ENCODE measurements at places on chromosomes 13 and 19.

GRCh38 chr19:1624458-1624857 lies 19.2 kb upstream of the UQCR11 start:
- peak; percentile 84 for DNase-seq

- DNase-seq, result no peak
These were observed 64.4 kb upstream of the NPAS1 start for GRCh38 chr19:46954993-46955812.

DNA sequence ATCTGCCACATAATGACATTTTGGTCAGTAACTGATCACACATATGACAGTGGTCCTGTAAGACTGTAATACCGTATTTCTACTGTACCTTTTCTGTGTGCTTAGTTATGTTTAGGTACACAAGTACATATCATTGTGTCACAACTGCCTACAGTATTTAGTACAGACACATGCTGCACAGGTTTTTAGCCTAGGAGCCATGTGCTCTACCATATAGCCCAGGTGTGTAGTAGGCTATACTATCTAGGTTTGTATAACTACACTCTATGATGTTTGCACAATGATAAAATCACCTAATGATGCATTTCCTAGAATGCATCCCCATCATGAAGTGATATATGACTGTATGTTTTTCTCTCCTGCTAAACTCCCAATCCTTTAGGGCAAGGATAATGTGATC lies 61.2 kb upstream of the MIR17HG start:
- DNase-seq, result no peak

GRCh38 chr13:69423844-69424243 lies 683.8 kb upstream of the ATXN8OS start:
- peak; percentile 77 for DNase-seq

DNA sequence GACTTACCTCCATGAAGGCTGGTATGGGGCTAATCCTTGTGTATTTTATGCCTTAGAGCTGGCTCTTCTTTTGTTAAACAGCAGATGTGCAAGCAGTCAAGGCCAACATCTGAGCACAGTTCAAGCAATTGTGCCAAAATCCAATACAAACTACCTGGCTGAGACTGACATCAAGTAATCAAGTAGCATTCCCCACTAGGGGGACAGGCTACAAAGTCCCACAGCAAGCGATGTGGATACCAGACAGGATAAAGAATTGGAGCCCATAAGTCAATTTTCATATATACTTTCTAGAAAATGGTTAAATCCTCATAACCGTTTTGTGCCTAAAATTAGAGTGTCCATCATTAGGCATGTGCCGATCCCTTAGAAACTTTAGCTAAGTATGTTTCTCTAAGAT lies 675.8 kb downstream of the DIAPH3 start:
- peak; percentile 26 for DNase-seq

DNA sequence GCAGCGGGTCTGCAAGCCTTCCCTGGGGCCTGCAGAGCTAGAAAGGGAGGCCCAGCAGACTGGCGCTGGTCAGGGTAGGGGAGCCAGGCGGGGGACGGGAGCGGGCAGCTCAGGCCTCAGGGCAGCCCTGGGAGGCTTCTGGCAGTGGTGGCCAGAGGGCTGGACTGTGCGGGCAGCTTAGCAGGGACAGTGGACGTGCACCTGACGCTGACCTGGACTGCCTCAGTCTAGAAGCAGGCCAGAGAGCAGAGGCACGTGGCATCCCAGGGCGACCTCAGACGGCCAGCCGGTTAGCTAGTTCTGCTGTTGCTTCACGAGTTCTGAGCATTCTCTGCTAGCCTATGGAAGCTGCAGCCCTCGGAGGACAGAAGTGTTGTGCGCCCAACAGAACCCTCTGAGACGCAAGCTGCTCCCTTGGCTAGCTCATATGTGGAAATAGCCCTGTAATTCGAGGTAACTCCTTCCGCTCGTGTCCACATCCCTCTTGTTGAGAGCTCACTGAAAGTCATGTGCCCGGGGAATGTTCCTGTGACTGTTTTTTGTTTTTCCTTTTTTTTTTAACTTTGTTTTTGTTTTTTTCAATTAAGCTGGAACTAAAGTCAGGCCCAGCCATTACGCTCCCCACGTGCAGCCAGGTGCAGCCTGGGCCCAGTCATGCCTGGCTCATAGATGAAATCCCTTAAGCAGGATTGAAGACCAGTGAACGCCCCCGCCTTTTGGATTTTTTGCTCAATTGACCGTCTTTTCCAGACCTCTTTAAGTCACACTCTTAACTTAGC lies 1.9 kb upstream of the FAM174C start:
- no peak for DNase-seq

GRCh38 chr13:52896827-52897659 lies 48.6 kb upstream of the PCDH8 start:
- peak; percentile 72 for DNase-seq

DNA sequence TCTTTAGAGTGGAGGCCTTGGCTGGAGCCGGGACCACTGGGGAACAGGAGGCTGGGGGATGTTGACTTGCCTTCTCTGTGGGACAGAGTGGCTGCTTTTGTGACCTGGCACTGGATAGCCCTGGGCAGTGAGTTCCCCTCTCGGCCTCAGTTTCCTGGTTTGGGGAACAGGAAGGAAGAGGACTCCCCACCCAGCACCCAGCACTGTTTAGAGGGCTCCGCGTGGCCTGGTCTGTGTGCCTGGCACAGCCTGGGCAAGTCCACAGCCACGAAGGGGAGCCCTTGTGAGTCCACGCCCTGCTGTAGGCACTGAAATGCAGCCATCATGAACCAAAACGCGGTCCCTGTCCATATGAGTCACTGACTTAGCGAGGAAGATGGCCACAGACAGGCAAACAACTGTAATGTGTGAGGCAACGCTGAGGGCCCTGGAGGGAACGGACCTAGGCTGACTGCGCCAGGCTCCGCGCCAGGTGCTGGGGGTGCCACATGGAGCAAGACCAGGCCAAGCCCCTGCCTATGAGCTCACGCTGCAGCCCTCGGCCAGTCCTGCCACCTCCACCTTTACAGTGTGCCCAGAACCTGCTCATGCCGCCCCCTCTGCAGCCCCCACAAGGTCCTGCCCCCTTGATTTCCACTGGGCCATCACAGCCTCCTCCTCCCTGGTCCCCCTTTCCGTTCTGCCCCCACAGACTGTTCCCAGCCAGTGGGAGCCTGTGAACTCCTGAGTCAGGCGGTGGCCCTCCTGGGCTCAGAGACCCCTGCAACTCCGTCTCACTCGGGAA lies 35.5 kb downstream of the PAK4 start:
- no peak for DNase-seq

- no peak for DNase-seq
These were observed 599.7 kb upstream of the SLITRK1 start for GRCh38 chr13:84481958-84482357.

DNA sequence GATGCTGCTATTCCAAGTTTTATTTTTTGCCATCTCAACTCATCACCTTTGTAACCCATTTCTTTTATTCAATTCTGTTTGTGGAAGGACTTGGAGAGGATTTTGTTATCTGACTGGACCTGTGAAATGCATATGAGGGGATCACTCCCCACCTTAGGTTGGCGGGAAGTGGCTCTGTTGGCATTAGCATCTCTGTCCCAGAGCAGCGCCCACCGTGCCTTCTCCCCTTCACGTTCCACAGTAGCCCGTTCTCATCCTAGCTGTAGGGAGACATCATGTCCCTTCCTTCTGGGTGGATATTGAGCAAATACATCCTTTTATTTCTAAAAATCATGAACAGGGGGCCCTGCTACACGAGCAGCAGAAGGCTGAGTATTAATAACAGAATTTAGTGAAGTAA lies 330.4 kb downstream of the RFC3 start:
- no peak for DNase-seq

DNA sequence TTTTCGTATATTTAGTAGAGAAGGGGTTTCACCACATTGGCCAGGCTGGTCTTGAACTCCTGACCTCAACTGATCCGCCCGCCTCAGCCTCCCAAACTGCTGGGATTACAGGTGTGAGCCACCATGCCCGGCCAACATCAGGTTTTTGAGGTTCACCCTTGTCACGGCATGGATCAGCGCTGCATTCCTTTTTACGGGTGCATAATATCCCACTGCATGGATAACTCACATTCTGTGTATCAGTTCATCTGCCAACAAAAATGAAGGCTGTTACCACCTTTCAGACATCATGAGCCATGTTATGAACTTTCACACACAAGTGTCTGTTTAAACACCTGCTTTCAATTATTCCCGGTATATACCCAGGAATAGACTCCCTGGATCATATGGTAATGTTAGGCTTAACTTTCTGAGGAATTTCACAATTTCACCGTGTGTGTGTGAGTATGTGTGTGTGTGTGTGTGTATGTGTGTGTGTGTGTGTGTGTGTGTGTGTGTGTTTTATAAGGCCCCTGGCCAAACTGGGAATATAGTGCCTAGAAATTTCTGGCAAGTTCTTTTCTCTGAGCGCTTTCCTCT lies 52.2 kb downstream of the AP1M1 start:
- DNase-seq, result no peak

GRCh38 chr13:21636656-21637055 lies 32.7 kb upstream of the MICU2 start:
- DNase-seq, result no peak

DNA sequence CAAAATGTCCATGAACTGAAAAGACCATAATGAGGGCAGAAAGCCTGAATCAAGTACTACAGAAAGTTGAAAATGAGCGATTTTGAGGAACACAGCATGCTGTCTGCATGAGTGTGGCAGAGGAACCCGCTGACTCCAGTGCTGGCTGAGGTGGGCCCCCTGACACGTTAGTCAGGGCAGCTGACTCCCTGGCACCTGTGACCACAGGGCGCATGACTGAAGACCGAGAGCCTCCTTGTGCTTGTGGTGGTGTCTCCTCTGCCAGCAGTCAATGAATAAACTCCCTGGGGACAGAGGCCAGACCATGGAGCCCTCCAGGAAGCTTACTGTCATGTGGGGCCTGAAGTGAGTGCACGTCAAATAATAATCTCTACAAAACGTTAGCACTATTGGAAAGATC lies 38.4 kb upstream of the VSTM2B start:
- no peak for DNase-seq

DNA sequence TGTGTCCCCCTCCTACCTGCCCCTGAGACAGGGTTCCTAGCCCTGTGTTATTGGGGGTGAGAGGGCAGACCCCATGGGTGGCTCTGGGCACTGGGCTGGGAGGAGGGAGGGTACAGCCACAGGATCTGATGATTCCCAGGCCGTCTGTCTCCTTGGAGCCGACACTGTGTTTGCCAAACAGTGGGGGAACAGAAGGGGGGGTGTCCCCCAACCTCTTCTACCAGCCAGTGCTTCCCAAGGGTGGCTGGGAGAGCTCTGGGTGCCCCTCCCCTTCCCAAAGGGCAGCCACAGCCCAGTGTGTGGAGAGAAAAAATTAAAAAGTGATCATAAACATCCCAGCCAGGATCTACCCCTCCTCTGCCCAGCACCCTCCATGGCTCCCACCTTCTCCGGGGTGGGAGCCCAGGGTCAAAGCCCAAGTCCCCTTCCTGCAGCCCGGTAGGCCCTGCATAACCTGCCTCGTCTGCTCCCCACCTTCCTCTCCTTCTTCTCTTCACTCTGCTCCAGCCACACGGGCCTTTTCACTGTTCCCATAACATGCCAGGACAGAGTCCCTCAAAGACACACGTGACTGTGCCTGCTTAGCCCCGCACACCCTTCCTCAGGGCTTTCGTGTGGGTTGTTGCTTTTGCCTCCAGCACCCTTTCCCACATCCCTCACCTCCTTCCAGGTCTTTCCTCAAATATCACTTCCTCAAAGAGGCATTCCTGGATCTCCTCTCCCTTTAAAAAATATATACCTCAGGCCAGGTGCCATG lies 1.4 kb upstream of the PLIN4 start:
- no peak for DNase-seq

- no peak for DNase-seq
These were observed 143.8 kb upstream of the RXFP2 start for GRCh38 chr13:31595563-31595962.
